ENCODE measurements at places on chromosomes 2 and 18. TPM values are rescaled to one million over a fixed set of nuclear protein-coding genes. Genes with fewer than 3 reads are reported as not detected.

- H3K27ac ChIP-seq = no peak overlapping the region
- H3K27me3 ChIP-seq = peaks cover 8% of the 10 kb centered on the region
- peaks cover 18% of the 10 kb centered on the region for H3K4me1 ChIP-seq
- H3K36me3 ChIP-seq = no peaks in the 10 kb centered on the region
- no peak for DNase-seq
Observed at GRCh38 chr2:74444498-74445318, 3.0 kb upstream of the RTKN start.

GRCh38 chr2:152055366-152056108 is 43.3 kb downstream of the CACNB4 start:
- no peaks in the 10 kb centered on the region for H3K4me1 ChIP-seq
- no peak overlapping the region for H3K4me3 ChIP-seq
- DNase-seq = no peak
- no peaks in the 10 kb centered on the region for H3K27me3 ChIP-seq
- no peak overlapping the region for H3K27ac ChIP-seq

- no peak overlapping the region for H3K27ac ChIP-seq
- H3K27me3 ChIP-seq = peaks cover 1% of the 10 kb centered on the region
- H3K36me3 ChIP-seq = peaks cover 8% of the 10 kb centered on the region
- DNase-seq = no peak
Observed at GRCh38 chr2:74952575-74952974, 5.9 kb upstream of the POLE4 start.

GRCh38 chr2:203238292-203238703 is 520 bp upstream of the CYP20A1 start:
- peak overlapping the region; percentile 96 for H3K4me3 ChIP-seq
- H3K4me1 ChIP-seq = peaks cover 13% of the 10 kb centered on the region
- peaks cover 6% of the 10 kb centered on the region for H3K36me3 ChIP-seq
- H3K27ac ChIP-seq = no peak overlapping the region
- DNase-seq = no peak

RPS27A gene
- 1,292 TPM for total RNA-seq

REG1B gene
- total RNA-seq = not detected

WNT10A gene
- not detected for total RNA-seq
